ENCODE measurements at places on chromosomes 5 and 9. TPM values are rescaled to one million over a fixed set of nuclear protein-coding genes. Genes with fewer than 3 reads are reported as not detected.

The KIAA0825 gene
- 0.97 TPM for total RNA-seq

The FBXW5 gene
- total RNA-seq = 202 TPM

The CCDC192 gene
- not detected for total RNA-seq

The IL3 gene
- total RNA-seq = not detected

The PCDHGA4 gene
- 1.3 TPM for total RNA-seq

The APBA1 gene
- 33.0 TPM for total RNA-seq

The HRH2 gene
- total RNA-seq = not detected

The C9orf43 gene
- 0.16 TPM for total RNA-seq

The GABRA1 gene
- not detected for total RNA-seq

The FAM153A gene
- not detected for total RNA-seq

The CDH10 gene
- total RNA-seq = 0.57 TPM

The TMEM8B gene
- 0.57 TPM for total RNA-seq

The IL17B gene
- not detected for total RNA-seq

The PLEKHG4B gene
- not detected for total RNA-seq

All from bladder microvascular endothelial cell (primary cell).